Sciatic nerve (tissue), 2 donors: ENCODE measurements at places on chromosomes 2 and 18. TPM values are rescaled to one million over a fixed set of nuclear protein-coding genes. Genes with fewer than 3 reads are reported as not detected.

- peak; percentile 37 for DNase-seq
Observed at GRCh38 chr2:95273566-95274290, 521 bp upstream of the PROM2 start.

GRCh38 chr2:108920686-108921085 is 68.3 kb downstream of the EDAR start:
- no peak for DNase-seq

- no peak for DNase-seq
Observed at GRCh38 chr2:120543899-120544298, 191.8 kb upstream of the GLI2 start.

- DNase-seq, result peak; percentile 38
Observed at GRCh38 chr2:207819839-207820784, 50.4 kb upstream of the FZD5 start.

- DNase-seq, result no peak
Observed at GRCh38 chr2:230866756-230867523, 2.2 kb downstream of the ITM2C start.

GRCh38 chr18:27921904-27922751 is 254.8 kb downstream of the CDH2 start:
- DNase-seq, result no peak

DNA sequence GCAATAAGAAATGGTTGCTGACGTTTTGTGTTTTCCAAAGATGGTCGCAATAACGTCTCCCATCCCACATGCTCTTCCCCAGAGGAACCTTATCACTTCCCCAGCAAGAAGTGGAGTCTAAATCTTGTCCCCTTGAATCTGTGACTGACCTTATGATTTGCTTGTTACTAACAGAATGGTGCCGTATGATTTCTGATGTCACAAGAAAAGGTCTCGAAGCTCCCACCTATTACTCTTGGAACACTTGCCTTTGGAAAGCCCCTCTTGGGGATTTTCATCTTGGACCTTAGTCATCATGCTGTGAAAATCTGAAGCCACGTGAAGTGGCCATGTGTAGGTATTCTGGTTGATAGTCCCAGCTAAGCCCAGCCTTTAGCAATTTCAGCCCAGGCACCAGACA is 86.2 kb upstream of the GLS start:
- DNase-seq, result no peak

DNA sequence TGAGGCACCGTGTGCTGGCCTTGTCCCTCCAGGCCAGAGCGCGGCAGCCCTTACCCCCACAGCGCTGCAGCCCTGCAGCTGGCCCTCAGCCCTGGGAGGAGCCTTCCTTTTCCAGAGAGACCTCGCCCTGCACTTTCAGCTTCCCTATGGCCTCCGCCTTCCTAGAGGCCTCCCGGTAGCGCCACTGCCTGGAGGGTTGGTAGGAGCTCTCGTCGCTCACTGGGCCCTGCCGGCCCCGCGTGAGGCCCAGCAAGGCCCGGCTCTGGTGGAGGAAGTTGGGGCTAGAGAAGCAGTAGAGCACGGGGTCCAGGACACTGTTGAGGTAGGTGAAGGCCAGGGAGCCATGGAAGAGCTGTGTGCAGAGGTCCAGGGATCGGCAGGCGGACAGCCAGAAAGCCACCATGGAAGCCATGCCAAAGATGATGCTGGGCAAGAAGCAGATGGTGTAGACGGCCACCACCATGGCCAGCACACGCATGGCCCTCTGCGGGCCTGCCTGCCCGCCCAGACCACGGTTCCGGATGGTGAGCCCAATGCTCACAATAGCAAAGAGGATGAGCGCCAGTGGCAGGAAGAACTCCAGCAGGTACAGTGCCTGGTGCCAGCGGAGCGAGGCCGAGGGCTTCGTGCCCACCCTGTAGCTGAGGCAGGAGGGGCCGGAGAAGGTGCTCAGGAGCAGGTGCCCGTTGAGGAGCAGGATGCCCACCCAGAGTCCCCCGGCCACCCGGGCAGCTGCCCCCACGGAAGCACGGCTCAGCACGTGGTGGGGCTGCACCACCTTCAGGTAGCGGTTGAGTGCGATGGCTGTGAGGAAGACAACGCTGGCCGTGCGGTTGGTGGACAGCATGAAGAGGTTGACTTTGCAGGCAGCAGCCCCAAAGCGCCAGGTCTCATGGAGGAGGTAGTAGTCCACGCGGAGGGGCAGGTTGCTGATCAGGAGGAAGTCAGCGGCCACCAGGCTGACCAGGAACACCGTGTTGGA is 821 bp downstream of the OXER1 start:
- DNase-seq, result no peak

GRCh38 chr18:54845787-54846186 is 17.5 kb downstream of the RAB27B start:
- no peak for DNase-seq

- DNase-seq, result no peak
Observed at GRCh38 chr18:8701546-8702118, 3.7 kb upstream of the MTCL1 start.

GRCh38 chr18:68796936-68797690 is 767 bp upstream of the CCDC102B start:
- DNase-seq, result no peak

DNA sequence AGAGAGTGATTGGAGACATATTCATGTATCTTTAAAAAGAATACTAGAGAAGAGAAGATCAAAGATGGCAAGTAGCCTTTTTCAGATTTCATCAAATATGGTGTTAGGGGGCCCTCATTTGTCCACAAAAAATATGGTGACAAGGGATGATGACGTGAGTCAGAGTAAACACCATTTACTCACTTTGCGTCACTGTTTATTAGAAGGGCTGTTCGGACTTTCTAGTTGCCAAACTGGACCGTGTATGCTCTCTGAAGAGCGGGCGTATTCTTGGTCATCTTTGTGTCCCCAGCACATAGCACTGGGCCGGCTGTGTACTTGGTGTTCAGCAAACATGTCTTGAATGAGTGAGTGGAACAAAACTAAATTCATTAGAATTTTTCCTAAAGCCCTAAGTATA is 37.5 kb downstream of the TTC39C start:
- no peak for DNase-seq

DNA sequence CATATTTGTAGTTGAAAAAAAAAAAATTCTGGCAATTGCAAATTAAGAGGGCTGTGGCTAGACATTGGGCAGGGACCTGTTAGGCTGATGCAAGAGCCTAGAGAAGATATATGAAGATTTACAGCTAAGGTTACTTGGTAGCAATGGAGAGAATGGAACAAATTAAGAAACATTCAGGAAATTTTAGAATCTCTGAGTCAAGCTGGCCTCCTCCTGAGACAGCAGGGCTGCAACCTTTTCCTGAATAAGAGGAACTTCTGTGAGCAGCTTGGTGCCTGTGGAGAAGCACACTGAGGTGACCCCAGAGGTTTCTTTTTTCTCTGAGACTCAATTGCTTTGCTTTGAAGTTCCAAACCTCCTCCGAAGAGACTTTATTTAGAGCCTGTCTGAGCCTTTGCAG is 118.6 kb upstream of the LRATD1 start:
- DNase-seq, result no peak

- DNase-seq, result no peak
Observed at GRCh38 chr2:182391443-182391842, 35.4 kb downstream of the PDE1A start.

DNA sequence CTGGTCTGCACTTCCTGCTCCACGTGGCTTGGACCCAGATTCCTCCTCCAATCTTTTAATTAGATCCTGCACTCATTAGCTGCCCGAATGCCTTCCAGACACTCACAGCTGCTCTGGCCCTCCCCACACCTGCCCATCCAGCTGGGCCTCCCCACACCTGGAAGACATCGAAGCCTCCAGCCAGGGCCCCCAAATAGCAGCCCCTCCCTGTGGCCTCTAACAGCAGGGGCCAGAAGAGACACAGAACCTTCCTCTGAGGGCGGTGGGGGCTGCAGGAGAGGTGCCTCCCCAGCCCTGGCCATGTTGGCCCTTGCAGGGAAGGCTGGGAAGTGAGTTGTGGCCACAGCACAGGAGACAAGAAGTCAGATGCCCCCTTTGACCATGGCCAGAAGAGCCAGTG is 252.8 kb downstream of the DYSF start:
- peak; percentile 28 for DNase-seq

GRCh38 chr2:99485411-99485810 is 4.4 kb downstream of the REV1 start:
- DNase-seq, result no peak

- no peak for DNase-seq
Observed at GRCh38 chr18:70461323-70462077, 172.7 kb downstream of the SOCS6 start.

GRCh38 chr18:13545955-13546354 is 180.4 kb downstream of the FAM210A start:
- no peak for DNase-seq

DNA sequence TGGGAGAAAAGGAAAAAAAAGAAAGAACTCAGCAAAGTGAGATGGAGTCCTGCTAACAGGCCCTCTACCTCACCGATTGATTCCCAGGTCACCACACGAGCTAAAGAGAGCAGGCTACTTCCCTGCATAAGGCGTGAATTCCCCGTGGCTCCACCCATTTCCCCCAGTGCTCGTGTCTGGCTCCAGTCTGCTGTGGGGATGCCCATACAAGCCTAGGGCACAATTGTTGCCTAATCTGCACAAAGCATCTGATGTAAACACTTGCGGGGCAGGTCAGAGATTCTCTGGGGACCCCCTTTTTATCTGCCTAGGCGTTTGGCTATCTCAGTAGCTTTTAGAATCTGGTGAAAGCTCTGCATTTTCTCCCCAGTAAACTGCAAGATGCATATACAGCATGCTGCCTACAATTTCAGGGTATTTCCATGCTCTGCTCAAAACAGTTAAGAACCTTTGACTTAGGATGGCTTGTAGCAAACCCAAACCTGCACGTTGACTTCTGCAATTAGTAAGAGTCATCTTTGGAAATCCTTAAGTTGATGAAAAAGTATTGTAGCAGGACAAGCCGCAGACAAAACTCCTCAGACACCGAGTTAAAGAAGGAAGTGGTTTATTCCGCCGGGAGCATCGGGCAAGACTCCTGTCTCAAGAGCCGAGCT is 34.8 kb downstream of the MYO3B start:
- no peak for DNase-seq

DNA sequence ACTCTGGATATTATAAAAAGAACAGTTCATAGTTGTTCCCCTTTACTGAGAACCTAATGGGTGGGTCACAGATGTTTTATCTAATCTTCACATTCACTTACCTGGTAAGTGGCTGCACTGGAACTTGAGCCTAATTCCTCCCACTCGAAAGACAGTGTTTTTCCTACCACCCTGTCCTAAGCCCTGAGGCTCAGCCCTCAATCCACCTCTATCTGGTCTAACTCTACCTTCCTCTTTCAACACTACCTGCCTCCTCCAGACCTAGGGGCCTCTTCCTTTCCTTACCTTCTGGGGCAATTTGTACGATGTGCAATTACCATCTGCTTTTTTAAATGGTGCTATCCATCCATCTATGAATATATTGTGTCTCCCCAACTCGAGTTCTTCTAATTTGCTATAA is 9.7 kb upstream of the KIF3C start:
- DNase-seq, result no peak

- DNase-seq, result no peak
Observed at GRCh38 chr2:103159018-103159417, 397.2 kb downstream of the TMEM182 start.

DNA sequence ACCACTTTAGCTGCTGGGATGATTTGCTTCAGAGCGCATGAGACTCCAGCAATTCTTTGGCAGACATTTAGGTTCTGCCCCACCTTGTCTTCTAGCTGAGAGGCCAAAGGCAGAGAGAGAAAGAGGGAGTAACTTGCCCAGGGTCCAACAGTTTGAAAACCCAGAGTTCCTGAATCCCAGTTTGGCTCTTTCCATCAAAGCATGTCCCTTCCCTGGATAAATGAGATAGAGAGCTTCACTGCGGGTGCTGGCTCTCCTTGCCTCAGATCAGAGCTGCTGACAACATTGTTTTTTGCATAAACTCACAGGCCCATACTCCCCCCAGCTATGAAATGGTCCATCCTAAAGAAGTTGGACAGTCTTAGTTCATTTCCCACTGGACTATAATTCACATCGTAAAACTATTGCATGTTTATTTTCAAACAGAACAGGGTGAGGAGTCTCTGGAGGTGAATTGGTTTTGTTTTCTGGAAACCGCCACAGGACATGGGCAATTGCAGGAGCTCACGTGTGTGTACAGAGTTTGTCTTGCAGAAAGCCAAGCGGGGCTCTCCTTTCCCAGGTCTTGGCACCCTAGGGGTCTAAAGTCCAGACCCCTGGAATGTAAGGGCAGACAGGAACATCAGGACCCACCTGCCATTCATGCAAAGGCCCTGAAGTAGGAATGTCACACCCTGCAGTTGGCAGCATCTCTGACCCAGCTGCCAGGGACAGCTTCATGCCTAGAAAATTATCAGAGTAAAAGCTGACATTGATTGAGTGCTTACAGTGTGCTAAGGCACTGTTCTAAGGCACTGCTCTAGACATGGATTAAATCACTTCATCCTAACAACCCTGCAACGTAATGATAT is 25.0 kb upstream of the SLC14A2 start:
- DNase-seq, result no peak

DNA sequence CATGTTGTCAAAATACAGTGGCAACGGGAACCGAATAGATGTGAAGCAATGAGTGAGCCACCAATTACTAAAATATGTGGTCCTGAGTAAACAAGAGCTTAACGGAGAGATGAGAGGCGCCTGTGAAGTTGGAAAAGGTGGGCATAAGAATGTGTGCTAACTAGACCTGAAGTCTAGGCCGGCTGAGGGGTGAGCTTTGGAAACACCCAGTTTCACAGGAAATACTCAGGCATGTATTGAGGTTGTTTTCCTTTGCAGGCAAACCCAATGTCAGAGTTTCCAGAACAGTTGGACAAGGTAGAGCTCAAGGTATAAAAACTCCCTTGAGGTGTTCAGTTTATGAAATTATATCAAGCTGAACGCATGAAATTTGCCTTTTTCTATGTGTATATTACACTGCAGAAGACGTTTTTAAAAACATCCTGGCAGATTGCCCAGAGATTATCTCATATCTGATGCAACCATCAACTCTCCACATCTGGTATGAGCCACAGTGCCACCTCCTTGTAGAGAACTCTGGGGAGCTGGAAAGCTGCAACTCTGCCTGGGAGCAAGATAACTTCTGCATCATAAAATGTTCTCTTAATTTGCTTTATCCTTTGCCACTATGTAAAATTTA is 3.9 kb upstream of the WDSUB1 start:
- no peak for DNase-seq

ATP6V1C2 gene
- 0.62 TPM for total RNA-seq

IL1A gene
- total RNA-seq, result 0.18 TPM

PREPL gene
- 66.9 TPM for total RNA-seq

FBLN7 gene
- 2.3 TPM for total RNA-seq

RBMS1 gene
- 119 TPM for total RNA-seq

ST3GAL5 gene
- 46.1 TPM for total RNA-seq

PLEK gene
- total RNA-seq, result 21.0 TPM

CREG2 gene
- total RNA-seq, result not detected

VWC2L gene
- not detected for total RNA-seq
